ENCODE measurements at places on chromosomes 1 and 21.

DNA sequence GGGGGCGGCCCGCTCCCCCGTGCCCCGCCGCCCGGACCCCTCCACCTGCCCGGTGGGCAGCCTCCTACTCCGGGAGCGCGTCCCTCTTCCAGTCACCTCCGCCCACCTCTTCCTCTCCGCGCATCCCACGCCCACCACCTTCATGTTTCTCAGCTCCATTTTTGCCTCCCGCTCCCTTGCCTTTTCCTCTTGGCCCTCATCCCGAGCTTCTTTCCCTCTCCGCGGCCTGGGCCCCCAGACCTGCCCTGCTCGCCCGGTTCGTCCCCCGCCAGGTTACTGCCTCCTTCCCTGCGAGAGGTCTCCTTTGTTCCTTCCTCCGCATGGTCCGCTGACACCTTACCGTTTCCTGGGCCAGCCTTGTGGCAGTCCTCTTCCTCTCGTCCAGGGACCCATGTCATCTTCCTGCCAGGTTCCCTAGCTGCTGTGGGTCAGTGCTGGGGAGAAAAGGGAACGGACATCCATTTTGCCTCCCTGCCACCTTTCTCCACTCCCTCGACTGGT lies 563 bp downstream of the QSOX1 start:
- no peak for DNase-seq
- peak overlapping the region; percentile 78 for H3K4me3 ChIP-seq
- H3K4me1 ChIP-seq = peaks cover 12% of the 10 kb centered on the region
- peaks cover 5% of the 10 kb centered on the region for H3K27me3 ChIP-seq
- no peaks in the 10 kb centered on the region for H3K36me3 ChIP-seq

DNA sequence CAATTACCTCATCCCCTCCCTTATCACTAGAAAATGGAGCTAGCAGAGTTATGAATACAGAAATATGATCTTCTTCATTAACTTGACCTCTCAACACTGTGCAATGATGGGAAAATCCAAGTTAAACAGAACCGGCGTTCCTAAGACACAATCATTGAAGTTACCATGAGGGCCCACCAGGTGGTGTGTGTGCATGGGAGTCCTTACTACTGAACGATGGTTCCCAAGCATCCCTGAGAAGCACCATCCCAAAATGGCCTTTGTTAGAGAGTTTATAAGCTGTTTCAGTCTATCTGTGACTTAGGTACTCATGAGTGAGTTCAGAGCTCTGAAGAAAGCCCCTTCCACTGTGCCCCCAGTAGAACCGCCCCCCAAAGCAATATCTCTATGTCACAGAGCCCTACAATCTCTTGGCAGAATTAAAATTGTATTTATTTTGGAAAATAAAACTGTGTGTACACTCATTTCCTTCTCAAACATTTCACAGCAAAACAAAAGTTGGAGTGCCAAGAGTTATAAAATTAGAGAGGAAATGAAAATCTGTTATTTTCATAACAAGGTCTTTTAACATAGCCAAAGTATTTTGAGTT lies 56.8 kb downstream of the PLD5 start:
- no peaks in the 10 kb centered on the region for H3K27me3 ChIP-seq
- H3K36me3 ChIP-seq = no peaks in the 10 kb centered on the region
- DNase-seq = peak; percentile 48
- no peaks in the 10 kb centered on the region for H3K4me1 ChIP-seq

- H3K36me3 ChIP-seq = no peaks in the 10 kb centered on the region
- H3K27me3 ChIP-seq = no peaks in the 10 kb centered on the region
- no peak overlapping the region for H3K4me3 ChIP-seq
- no peak for DNase-seq
- H3K4me1 ChIP-seq = 0 out of 2 replicates have a peak, but pooled peaks cover under 1% of the 10 kb centered on the region
These were observed 319.8 kb downstream of the HMCN1 start for GRCh38 chr1:186054003-186054402.

DNA sequence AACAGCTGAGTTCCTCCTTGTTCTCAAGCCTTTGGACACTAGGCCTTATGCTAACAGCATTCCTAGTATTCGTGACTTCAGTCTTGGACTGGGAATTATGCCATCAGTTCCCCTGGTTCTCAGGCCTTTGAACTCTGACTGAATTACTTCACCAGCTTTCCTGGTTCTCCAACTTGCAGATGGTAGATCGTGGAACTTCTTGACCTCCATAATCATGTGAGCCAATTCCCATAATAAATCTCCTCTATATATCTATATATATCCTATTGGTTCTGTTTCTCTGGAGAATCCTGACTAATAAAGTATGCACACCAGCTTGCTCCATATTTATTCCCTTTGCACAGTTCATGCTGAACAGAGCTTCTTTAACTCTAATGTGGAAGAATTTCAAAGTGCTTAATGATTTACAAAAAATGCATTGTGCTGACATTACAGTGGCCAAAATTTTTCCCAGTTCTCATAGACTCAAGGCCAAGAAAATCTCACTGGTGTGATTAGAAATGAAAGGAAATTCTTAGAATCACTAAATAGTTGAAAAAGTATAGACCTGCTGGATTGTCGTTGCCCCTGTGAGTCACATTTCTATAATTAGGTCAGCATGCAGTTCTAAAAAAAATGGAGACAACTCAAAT lies 462.9 kb upstream of the ADAMTS5 start:
- no peaks in the 10 kb centered on the region for H3K27me3 ChIP-seq
- H3K36me3 ChIP-seq = no peaks in the 10 kb centered on the region
- H3K4me1 ChIP-seq = no peaks in the 10 kb centered on the region

- no peaks in the 10 kb centered on the region for H3K4me1 ChIP-seq
- no peak overlapping the region for H3K4me3 ChIP-seq
- no peaks in the 10 kb centered on the region for H3K36me3 ChIP-seq
- no peaks in the 10 kb centered on the region for H3K27me3 ChIP-seq
These were observed 81.4 kb downstream of the ESRRG start for GRCh38 chr1:216641669-216642460.

DNA sequence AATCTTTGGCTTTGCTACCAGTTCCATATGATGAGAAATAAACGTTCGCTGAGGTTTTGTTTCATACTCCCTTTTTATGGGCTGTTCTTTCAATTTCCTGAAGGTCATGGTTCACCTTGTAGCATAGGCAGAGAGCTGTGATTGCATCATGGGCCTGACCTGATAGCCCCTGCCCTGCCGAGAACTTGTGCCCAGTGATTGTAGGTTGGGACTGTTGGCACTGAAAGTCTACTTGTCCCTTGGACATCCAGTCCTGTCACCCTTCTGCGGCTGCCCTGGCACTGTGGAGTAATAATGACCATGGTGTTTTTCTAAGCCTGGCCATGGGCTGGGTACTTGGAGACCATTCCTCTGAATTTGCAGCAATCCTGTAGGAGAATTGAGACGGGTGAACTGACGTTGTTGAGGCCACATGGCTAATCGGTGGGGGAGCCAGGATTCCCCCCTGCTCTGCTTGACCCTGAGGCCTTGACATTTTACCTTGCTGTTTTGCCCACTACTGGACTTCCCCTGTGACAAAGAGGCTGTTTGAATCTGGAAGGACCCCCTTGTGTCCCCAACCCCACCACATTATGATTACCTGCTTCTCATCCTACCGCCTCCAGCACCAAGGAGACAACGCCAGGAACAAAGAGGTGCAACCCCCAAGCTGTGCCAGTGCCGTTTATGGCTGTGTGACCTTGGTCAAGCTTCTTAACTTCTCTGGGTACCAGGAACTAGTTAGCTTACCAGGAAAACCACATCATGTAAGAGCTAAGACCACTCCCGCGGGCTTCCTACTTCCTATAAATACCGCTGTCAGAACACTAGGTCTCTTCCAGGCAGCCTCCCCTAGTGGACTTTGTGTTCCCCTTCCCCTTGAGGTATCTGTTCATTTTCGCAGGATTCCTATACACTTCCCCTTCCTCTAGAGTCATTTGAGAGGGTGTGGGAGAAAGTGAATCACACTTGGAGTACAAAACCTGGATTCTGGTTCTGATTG lies 23.4 kb downstream of the SESN2 start:
- no peak overlapping the region for H3K27ac ChIP-seq
- H3K4me1 ChIP-seq = no peaks in the 10 kb centered on the region
- DNase-seq = no peak
- no peak overlapping the region for H3K4me3 ChIP-seq
- H3K36me3 ChIP-seq = no peaks in the 10 kb centered on the region

DNA sequence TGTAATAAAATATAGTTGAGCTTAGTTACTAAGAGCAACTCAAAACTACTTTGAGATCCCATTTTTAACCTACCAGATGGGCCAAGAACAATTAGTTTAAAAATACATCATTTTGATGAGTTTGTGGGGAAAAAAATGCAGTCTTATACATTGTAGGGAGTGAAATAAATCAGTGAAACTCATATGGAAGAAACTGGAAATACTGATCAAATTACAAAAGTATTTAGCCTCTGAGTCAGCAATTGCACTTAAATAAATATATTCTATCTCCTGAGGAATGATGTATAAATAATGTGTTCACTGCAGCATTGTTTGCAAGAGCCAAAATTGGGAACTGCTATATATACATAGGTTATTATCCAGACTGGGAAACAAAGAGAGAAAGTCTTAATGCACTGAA lies 4.6 kb upstream of the SMCP start:
- H3K4me1 ChIP-seq = peaks cover 12% of the 10 kb centered on the region
- no peak overlapping the region for H3K27ac ChIP-seq
- DNase-seq = no peak
- H3K4me3 ChIP-seq = no peak overlapping the region
- no peaks in the 10 kb centered on the region for H3K27me3 ChIP-seq

- H3K4me1 ChIP-seq = peaks cover 14% of the 10 kb centered on the region
- H3K36me3 ChIP-seq = no peaks in the 10 kb centered on the region
- no peak overlapping the region for H3K27ac ChIP-seq
These were observed 57.8 kb downstream of the RHOU start for GRCh38 chr1:228793032-228793431.

- no peak overlapping the region for H3K27ac ChIP-seq
- no peaks in the 10 kb centered on the region for H3K4me1 ChIP-seq
- no peaks in the 10 kb centered on the region for H3K36me3 ChIP-seq
- H3K27me3 ChIP-seq = no peaks in the 10 kb centered on the region
- no peak for DNase-seq
- no peak overlapping the region for H3K4me3 ChIP-seq
These were observed 56.7 kb upstream of the B3GALT5 start for GRCh38 chr21:39555911-39556590.

GRCh38 chr1:81517987-81518386 lies 282.7 kb upstream of the ADGRL2 start:
- no peaks in the 10 kb centered on the region for H3K36me3 ChIP-seq
- no peak for DNase-seq
- H3K4me1 ChIP-seq = no peaks in the 10 kb centered on the region
- H3K27ac ChIP-seq = no peak overlapping the region
- H3K27me3 ChIP-seq = no peaks in the 10 kb centered on the region

- H3K36me3 ChIP-seq = no peaks in the 10 kb centered on the region
- H3K27me3 ChIP-seq = peaks cover 9% of the 10 kb centered on the region
- H3K27ac ChIP-seq = no peak overlapping the region
- H3K4me3 ChIP-seq = no peak overlapping the region
- DNase-seq = no peak
These were observed 167.2 kb upstream of the POU3F1 start for GRCh38 chr1:38213646-38214434.

GRCh38 chr1:161200421-161200991 lies 1.7 kb upstream of the ADAMTS4 start:
- H3K27ac ChIP-seq = no peak overlapping the region
- H3K36me3 ChIP-seq = no peaks in the 10 kb centered on the region
- peaks cover 17% of the 10 kb centered on the region for H3K4me1 ChIP-seq
- no peak overlapping the region for H3K4me3 ChIP-seq
- no peaks in the 10 kb centered on the region for H3K27me3 ChIP-seq

GRCh38 chr21:43866659-43867331 lies 1.8 kb downstream of the AGPAT3 start:
- no peaks in the 10 kb centered on the region for H3K27me3 ChIP-seq
- DNase-seq = peak; percentile 85
- no peaks in the 10 kb centered on the region for H3K36me3 ChIP-seq
- H3K4me1 ChIP-seq = peaks cover 20% of the 10 kb centered on the region

- H3K36me3 ChIP-seq = no peaks in the 10 kb centered on the region
- DNase-seq = no peak
- H3K4me1 ChIP-seq = no peaks in the 10 kb centered on the region
- H3K4me3 ChIP-seq = no peak overlapping the region
- H3K27me3 ChIP-seq = no peaks in the 10 kb centered on the region
These were observed 94.5 kb downstream of the PRDM2 start for GRCh38 chr1:13794231-13795187.

DNA sequence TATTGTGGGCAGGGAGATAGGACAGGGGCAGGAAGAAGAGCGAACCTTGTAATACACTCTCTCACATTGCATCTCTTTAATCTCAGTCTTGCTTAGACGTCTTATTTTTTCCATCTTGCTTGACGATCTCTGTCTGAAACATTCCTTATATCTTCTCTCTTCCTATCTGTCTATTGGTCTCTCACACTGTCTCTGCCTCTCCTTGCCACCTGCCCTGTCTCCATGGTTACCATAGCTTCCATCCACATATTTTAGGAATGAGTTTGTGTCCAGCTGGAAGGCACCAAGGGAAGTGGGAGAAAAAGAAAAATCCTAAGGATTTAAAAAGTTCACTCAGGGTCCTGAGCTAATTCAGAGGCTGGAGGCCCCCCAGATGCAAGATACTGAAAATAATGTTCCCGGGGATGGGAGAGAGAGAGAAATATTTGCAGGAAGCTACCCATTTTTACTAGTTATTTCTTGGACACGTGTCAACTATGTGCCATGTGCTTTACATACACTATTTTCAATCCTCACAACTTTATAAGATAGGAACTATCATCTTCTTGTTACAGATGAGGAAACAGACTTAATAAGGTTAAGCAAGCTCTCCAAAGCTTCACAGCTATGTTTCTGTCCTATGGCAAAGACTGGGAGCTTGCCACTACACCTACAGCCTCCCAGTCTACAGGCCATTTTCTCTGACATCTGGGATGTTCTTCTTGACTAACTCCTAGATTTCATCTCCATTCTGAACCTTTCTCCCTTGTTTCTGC lies 933 bp downstream of the ANKRD34A start:
- peaks cover 38% of the 10 kb centered on the region for H3K4me1 ChIP-seq
- H3K4me3 ChIP-seq = peak overlapping the region; percentile 76
- no peaks in the 10 kb centered on the region for H3K36me3 ChIP-seq
- peaks cover 53% of the 10 kb centered on the region for H3K27me3 ChIP-seq
- DNase-seq = no peak

GRCh38 chr1:108617008-108617723 lies 43.7 kb downstream of the HENMT1 start:
- no peak overlapping the region for H3K27ac ChIP-seq
- no peaks in the 10 kb centered on the region for H3K27me3 ChIP-seq

GRCh38 chr1:56864430-56864829 lies 9.8 kb downstream of the C8A start:
- H3K36me3 ChIP-seq = no peaks in the 10 kb centered on the region
- no peak overlapping the region for H3K27ac ChIP-seq
